Lower lobe of right lung (tissue), 2 donors: ENCODE measurements at places on chromosomes 5 and 9. TPM values are rescaled to one million over a fixed set of nuclear protein-coding genes. Genes with fewer than 3 reads are reported as not detected.

GRCh38 chr5:79456400-79456799 is 57.5 kb downstream of the HOMER1 start:
- H3K4me3 ChIP-seq: no peak overlapping the region
- H3K4me1 ChIP-seq: no peaks in the 10 kb centered on the region
- no peaks in the 10 kb centered on the region for H3K27me3 ChIP-seq

GRCh38 chr5:3537942-3538341 is 57.7 kb upstream of the IRX1 start:
- H3K27me3 ChIP-seq: no peaks in the 10 kb centered on the region
- no peak for DNase-seq
- no peaks in the 10 kb centered on the region for H3K36me3 ChIP-seq
- no peaks in the 10 kb centered on the region for H3K4me1 ChIP-seq

- H3K27ac ChIP-seq: peak overlapping the region; percentile 78
- peaks cover 27% of the 10 kb centered on the region for H3K36me3 ChIP-seq
- H3K4me3 ChIP-seq: peak overlapping the region; percentile 59
- H3K27me3 ChIP-seq: no peaks in the 10 kb centered on the region
- H3K4me1 ChIP-seq: peaks cover 90% of the 10 kb centered on the region
- peak; percentile 69 for DNase-seq
These were observed 72.6 kb downstream of the PIK3R1 start for GRCh38 chr5:68287976-68288706.

GRCh38 chr5:95283022-95283615 is 1.8 kb downstream of the MCTP1 start:
- peaks cover 19% of the 10 kb centered on the region for H3K4me1 ChIP-seq
- peaks cover 65% of the 10 kb centered on the region for H3K27me3 ChIP-seq
- peak overlapping the region; percentile 65 for H3K4me3 ChIP-seq
- no peaks in the 10 kb centered on the region for H3K36me3 ChIP-seq
- H3K27ac ChIP-seq: no peak overlapping the region
- DNase-seq: no peak

DNA sequence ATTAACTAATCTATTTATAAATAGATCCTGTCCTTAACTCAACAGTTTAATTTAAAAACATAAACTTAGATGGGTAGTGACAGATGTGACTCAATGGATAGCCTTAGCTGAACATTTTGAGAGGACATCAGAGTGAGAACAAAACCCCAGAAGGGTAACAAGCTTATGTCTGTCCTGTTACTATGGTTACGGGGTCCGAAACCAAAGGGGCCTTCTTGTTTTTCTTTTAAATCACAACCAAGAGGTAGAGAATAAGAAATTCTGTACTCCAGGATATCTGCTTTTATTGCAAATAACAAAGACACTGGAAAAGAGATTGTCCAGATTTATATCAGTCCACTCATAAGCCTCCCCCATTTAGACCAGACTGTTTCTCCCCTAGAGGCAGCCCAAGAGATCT is 612.1 kb downstream of the MTRR start:
- no peaks in the 10 kb centered on the region for H3K27me3 ChIP-seq
- H3K4me3 ChIP-seq: no peak overlapping the region
- DNase-seq: no peak
- H3K4me1 ChIP-seq: no peaks in the 10 kb centered on the region

Gene TAF1L
- total RNA-seq: not detected

Gene XPA
- 11.3 TPM for total RNA-seq
